ENCODE measurements at places on chromosomes 7 and 10. TPM values are rescaled to one million over a fixed set of nuclear protein-coding genes. Genes with fewer than 3 reads are reported as not detected.

Gene CAV1
- total RNA-seq = 1.5 TPM

Gene UNCX
- not detected for total RNA-seq

Gene CTTNBP2
- total RNA-seq = not detected

Gene ZKSCAN5
- 8.3 TPM for total RNA-seq

Gene CYP3A7
- total RNA-seq = not detected

Gene PRR15
- total RNA-seq = not detected

Gene ASIC3
- total RNA-seq = 2.7 TPM

Gene TMEM270
- not detected for total RNA-seq

Gene DEPP1
- total RNA-seq = 0.49 TPM

Gene OGA
- 100 TPM for total RNA-seq

Gene OPN4
- total RNA-seq = not detected

Gene CLDN12
- total RNA-seq = 7.2 TPM

Gene HIF1AN
- total RNA-seq = 39.0 TPM

Gene PTCD1
- total RNA-seq = 9.1 TPM

Gene LIPN
- total RNA-seq = not detected

Gene GRID1
- total RNA-seq = not detected

Gene SPRN
- total RNA-seq = not detected

Gene RALA
- total RNA-seq = 38.0 TPM

Gene HABP2
- not detected for total RNA-seq

Gene DGKI
- total RNA-seq = 2.2 TPM

Gene PTPRZ1
- total RNA-seq = not detected

Gene HGF
- not detected for total RNA-seq

Gene SPOCK2
- 142 TPM for total RNA-seq

Gene SEMA3C
- not detected for total RNA-seq

Gene COL28A1
- total RNA-seq = not detected

Gene ZNF107
- 17.3 TPM for total RNA-seq

Gene SEMA3A
- 1.9 TPM for total RNA-seq

Gene SPDYE6
- not detected for total RNA-seq

Gene ZNF716
- not detected for total RNA-seq

Gene FRMD4A
- total RNA-seq = 7.1 TPM

Gene OR9A2
- total RNA-seq = not detected

Gene SLC26A4
- 1.2 TPM for total RNA-seq

Measured in activated naive CD8-positive, alpha-beta T cell treated with anti-CD3 and anti-CD28 coated beads for 36 hours (primary cell).